ENCODE measurements at places on chromosomes 12 and 14.

- DNase-seq: no peak
Measured at GRCh38 chr14:53541411-53541810, 388.3 kb upstream of the DDHD1 start.

DNA sequence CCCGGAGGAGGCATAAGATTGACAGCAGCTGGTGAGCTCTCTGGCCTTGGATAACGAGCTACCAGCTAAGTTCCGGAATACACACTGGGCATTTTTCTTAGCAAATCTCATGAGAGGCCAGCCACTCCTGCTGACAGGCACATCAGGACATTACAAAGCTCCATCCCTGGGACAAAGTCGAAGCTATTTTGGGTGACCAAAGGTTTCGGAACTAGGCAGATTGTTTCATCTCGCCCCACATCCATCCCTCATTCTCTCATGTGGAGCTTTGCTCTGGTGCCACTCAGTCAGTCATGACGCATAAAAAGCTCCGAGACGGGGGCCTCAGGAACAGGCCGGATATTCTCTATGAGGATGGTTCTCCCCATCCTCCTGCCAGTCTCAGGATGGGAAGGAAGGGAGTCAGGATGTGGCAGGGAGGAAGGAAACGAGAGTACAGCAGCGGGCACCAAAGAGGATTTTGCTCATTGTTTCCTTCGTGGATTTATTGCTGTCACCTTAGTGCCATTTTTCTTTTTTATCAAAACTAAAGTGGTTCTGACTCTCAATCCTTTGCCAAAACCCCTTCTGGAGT is 253.1 kb upstream of the FKBP4 start:
- no peak for DNase-seq

GRCh38 chr12:13103391-13104033 is at the start of gene GSG1:
Gene GSG1, minus strand, starts transcription at chr12:13103667. Its CDS starts 155 bp downstream, at chr12:13103512.
- DNase-seq: no peak

DNA sequence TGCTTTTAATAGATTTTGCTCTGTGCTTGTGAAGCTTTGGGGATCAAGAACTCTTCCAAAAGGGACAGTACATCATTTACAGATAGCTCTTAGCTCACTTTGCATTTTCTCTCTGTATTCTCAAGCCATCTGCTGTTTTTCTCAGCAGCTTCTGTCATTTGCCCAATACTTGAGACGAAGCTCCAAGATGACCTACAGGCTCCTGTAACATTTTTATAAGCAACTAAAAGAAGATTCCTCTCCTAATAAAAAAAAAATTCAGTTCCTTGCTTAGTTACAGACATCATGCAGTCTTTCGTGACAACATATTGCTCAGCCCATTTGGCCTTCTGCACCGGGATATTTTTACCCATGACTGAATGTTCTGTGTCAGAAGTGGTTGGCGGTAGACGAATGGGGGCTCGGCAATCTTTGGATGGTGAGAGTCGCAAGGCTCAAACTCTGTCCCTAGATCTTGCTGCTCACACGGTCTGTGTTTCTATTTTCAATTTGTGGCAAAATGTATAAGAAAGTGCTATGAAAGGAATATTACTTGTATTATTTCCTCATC is 215.6 kb downstream of the FSCB start:
- DNase-seq: no peak

GRCh38 chr14:26339381-26339780 is 258.5 kb downstream of the NOVA1 start:
- DNase-seq: no peak
